Uterus (tissue), 4 donors: ENCODE measurements at places on chromosomes 11 and 22. TPM values are rescaled to one million over a fixed set of nuclear protein-coding genes. Genes with fewer than 3 reads are reported as not detected.

DNA sequence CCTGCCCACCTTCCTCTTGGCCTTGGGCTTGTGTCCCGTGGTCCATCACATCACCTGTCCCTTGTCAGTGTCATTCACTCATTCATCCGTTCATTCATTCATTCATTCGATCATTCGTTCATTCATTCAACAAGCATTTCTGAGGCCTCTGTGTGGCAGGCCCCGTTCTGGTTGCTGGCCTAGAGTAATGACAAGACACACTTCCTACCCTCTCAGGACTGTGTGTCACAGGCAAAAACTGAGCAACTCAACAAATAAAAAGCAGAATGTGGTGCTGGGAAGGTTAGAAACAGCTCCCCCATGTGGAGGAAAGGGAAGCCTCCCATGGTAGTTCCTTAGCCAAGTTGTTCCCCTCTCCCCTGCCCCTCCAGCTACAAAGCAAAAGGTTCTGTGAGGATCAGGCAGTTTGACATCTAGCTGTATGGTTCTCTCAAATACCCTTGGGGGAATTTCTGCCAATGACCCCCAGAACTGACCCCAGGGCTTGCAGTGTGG lies 1.6 kb upstream of the OMP start:
- no peaks in the 10 kb centered on the region for H3K36me3 ChIP-seq
- no peak overlapping the region for H3K4me3 ChIP-seq
- no peak for DNase-seq
- no peak overlapping the region for H3K27ac ChIP-seq
- H3K27me3 ChIP-seq, result no peaks in the 10 kb centered on the region

GRCh38 chr11:71245601-71246391 lies 6.6 kb downstream of the SHANK2 start:
- no peak overlapping the region for H3K4me3 ChIP-seq
- H3K27me3 ChIP-seq, result peaks cover 14% of the 10 kb centered on the region
- no peaks in the 10 kb centered on the region for H3K36me3 ChIP-seq
- H3K27ac ChIP-seq, result no peak overlapping the region
- no peak for DNase-seq

DNA sequence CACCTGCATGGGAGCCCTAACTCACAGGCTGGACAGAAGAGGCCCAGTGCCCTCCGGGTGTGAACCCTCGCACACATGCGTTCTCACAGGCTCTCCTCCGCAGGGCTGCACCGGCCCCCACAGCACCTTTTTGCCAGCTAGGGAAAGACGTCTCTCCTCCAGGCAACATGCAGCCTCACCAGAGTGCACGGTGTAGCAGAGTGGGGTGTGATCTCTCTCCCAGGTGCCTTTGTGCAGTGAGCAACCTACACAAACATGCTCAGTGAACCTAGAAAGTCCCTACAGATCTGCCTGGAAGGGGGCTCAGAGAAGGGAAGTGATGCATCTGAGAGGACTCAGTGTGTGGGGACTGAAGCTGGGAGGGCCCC lies 3.7 kb upstream of the CARNS1 start:
- H3K4me1 ChIP-seq, result no peaks in the 10 kb centered on the region
- no peak overlapping the region for H3K27ac ChIP-seq
- H3K36me3 ChIP-seq, result no peaks in the 10 kb centered on the region
- H3K4me3 ChIP-seq, result no peak overlapping the region
- peaks cover 20% of the 10 kb centered on the region for H3K27me3 ChIP-seq

B4GALNT4 gene
- 34.8 TPM for total RNA-seq

GRCh38 chr11:68870470-68870869 lies 28.8 kb upstream of the CPT1A start:
- DNase-seq, result no peak
- peak overlapping the region; percentile 57 for H3K27ac ChIP-seq
- H3K27me3 ChIP-seq, result no peaks in the 10 kb centered on the region
- H3K4me3 ChIP-seq, result peak overlapping the region; percentile 33
- no peaks in the 10 kb centered on the region for H3K36me3 ChIP-seq

- no peak overlapping the region for H3K27ac ChIP-seq
- H3K4me3 ChIP-seq, result no peak overlapping the region
- no peaks in the 10 kb centered on the region for H3K27me3 ChIP-seq
- H3K36me3 ChIP-seq, result no peaks in the 10 kb centered on the region
Measured at GRCh38 chr11:104060004-104060794, 23.8 kb downstream of the DDI1 start.

GRCh38 chr11:126061707-126062678 lies 673 bp downstream of the CDON start:
- peak overlapping the region; percentile 86 for H3K27ac ChIP-seq
- peak; percentile 46 for DNase-seq
- H3K36me3 ChIP-seq, result no peaks in the 10 kb centered on the region
- H3K4me1 ChIP-seq, result no peaks in the 10 kb centered on the region
- H3K27me3 ChIP-seq, result no peaks in the 10 kb centered on the region

DNA sequence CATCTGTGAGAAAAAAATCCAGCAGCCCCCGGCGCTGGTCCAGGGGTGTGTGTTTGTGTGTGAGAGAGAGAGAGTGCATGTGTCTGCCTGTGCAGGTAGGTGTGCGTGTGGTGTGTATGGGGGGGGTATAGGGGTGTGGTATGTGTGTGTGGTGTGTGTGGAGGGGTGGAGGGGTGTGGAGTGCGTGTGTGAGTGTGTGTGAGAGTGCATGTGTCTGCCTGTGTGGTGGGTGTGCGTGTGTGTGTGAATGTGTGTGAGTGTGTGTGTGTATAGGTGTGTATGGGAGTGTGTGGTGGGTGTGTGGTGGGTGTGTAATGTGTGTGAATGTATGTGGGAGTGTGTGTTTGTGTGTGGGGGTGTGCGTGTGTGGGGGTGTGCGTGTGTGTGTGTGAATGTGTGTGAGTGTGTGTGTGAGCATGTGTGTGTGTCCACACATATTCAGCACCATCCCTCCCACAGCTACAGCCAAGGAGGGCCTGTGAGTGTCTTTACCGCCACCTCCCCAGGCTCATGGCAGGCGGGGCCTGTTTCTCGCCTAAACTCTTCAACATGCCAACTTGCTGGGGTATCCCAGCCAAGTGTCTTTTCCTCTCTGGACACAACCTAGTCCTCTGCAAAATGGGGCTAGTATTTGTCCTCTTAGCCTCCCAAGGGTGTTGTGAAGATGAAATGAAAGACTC lies 11.9 kb downstream of the LMO1 start:
- H3K27ac ChIP-seq, result no peak overlapping the region
- DNase-seq, result no peak
- no peak overlapping the region for H3K4me3 ChIP-seq
- H3K27me3 ChIP-seq, result no peaks in the 10 kb centered on the region

DNA sequence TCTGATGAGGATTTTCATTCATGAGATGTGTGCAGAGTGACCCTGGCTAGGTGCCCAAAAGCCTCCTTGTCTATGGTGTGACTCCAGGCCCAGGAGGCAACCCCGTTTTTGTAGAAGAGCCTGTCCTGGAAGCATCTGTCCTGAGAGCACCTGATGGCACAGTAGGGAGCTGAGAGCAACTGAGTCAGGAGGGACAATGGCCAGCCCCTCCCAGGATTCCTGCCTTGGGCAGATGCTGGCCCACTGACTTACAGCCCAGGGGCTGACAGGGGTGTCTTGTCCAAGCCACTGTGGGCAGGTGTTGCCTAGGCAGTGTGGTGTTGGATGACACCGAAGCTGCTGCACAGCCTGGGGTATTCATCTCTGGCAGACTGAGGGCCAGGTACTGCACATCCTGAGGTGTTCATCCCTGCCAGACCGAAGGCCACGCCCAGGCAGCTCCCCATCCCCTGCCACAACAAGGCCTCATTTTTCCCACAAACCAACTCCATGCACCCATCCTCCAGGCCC lies 3.2 kb upstream of the RFPL2 start:
- no peaks in the 10 kb centered on the region for H3K4me1 ChIP-seq
- H3K36me3 ChIP-seq, result no peaks in the 10 kb centered on the region
- no peak overlapping the region for H3K27ac ChIP-seq
- H3K27me3 ChIP-seq, result no peaks in the 10 kb centered on the region
- DNase-seq, result no peak

DNA sequence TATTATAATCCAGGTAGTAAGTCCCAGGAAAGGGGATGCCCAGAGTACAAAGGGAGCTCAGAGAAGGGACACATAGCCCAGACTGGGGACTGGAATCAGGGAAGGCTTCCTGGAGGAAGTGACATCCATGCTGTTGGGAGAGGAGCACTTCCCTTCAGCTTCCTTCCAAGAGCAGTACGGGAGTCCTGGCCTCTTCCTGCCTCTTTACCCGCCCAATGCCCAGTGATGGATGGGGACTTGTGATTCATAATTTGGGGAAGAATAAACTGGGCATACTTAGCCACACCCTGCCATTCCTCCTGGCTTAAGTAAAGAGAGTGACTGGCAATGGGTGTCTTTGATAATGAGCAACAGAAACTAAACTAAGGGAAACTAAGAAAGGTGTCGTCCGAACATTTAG lies 11.5 kb downstream of the C11orf91 start:
- H3K4me1 ChIP-seq, result peaks cover 10% of the 10 kb centered on the region
- H3K27ac ChIP-seq, result peak overlapping the region; percentile 86
- no peaks in the 10 kb centered on the region for H3K27me3 ChIP-seq
- no peak overlapping the region for H3K4me3 ChIP-seq

DNA sequence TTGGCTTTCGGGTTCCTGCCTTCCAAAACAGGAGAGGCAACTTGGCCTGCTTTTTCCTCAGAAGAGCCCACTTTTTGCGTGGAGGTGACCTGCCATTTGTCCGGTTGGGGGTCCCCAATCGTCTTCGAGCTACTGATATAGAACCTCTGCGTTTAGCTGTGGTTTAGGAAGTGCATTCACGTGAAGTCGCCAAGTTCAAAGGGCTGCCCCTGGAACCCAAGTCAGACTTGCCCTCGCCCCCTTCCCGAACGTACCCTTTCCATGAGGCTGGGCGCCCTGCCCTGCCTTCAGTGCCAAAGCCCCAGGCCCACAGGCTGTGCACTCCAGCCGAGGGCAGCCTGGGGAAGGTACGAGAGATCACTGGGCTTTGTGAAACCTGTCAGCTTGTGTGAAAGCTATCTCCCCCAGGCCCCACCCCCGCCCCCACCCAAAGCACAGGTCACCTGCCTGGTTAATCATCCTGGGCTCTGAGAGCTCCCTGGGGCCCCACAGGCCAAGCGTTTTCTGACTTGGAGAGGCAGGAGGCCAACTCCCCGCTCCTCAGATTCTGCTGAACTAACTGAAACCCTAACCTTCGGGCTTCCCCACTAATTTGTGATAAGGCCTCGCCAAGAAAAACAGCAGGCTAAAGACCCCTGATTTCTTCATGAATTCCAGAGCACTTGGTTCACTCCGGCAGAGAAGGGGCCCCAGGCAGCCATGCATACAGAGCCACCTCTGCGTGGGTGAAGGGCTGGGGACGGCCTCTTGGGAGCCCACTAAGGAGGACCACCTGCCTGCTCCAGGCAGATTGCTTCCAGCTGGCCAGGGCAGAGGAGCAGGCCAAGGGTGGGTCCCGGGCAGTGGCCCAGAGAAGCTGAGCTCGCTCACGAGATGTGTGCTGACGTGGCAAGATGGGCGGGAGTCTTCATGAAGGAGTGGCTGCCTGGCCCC lies 25.8 kb upstream of the KCNQ1OT1 start:
- no peaks in the 10 kb centered on the region for H3K4me1 ChIP-seq
- H3K36me3 ChIP-seq, result no peaks in the 10 kb centered on the region

DNA sequence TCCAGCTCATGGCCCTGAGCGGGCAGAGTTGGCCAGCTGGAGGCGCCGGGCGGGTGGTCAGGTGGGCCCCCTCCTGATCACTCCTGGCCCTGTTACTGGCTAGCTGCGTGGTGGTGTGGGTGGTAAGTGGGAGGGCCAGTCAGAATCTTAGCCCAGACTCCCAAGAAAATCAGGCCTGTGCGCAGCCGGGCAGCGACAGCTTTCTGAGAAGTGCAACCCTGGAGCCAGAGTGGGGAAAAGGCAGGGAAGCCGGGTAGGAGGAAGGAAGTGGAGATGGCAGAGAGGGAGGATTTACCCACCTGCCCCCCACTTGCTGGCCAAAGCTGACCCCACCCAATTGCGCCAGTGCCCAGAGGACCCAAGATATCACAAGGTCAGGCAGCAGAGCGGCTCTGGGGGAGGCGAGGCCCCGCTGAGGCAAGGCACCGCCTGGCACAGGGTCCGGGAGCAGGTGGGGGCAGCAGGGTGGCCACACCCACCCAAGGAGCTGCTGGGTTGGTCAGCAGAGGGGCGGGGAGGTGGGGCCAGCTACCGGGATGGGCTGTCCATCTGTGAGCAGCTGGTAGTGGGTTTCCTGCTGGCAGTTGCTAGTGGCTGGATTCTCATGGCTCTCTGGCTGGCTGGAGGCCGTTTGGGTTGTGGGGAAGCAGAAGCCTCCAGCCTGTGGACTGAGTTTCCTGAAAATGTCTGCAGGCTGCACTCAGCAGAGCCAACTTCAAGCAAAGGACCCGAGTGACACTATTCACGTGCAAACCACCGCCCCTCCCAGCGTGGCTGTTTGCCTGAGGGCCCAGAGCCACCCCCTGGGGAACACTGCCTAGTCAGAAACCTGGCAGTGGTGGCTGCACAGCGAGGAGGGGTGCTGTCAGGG lies 196.4 kb downstream of the IGLL1 start:
- H3K36me3 ChIP-seq, result no peaks in the 10 kb centered on the region
- H3K4me1 ChIP-seq, result no peaks in the 10 kb centered on the region
- no peaks in the 10 kb centered on the region for H3K27me3 ChIP-seq
- DNase-seq, result no peak
- no peak overlapping the region for H3K27ac ChIP-seq

ELMOD1 gene
- total RNA-seq, result not detected

DNA sequence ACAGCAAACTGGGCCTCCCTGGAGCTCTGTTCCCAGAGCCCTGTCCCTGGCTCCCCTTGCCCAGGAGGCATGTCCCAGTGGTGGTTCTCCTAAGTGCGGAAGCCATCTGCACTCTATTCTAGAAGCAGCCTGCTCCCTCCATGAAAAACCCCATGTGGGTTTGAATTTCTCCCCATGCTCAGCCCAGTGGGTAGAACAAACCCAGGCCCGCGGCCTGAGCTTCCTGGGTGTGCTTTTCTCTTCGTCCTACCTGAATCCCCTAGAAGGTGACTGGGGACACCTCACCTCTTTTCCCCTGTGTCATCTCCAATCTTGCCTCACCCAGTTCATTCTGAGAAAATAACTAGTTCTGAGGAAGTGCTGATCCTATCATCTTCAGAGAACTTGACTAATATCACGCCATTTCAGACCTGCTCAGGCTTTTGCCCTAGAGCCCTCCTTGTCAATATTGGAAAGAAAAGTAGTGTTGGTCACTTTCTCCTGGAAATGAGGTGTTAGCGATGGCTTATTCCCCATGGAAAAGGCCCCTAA lies 15.9 kb downstream of the IL10RA start:
- H3K36me3 ChIP-seq, result no peaks in the 10 kb centered on the region
- no peak overlapping the region for H3K4me3 ChIP-seq
- H3K27me3 ChIP-seq, result no peaks in the 10 kb centered on the region
- DNase-seq, result no peak
- peak overlapping the region; percentile 74 for H3K27ac ChIP-seq
- no peaks in the 10 kb centered on the region for H3K4me1 ChIP-seq

FANCF gene
- total RNA-seq, result 2.3 TPM

- H3K4me1 ChIP-seq, result no peaks in the 10 kb centered on the region
- H3K27me3 ChIP-seq, result no peaks in the 10 kb centered on the region
- no peak overlapping the region for H3K27ac ChIP-seq
Measured at GRCh38 chr11:58940028-58940427, 740 bp downstream of the GLYATL1 start.

DNA sequence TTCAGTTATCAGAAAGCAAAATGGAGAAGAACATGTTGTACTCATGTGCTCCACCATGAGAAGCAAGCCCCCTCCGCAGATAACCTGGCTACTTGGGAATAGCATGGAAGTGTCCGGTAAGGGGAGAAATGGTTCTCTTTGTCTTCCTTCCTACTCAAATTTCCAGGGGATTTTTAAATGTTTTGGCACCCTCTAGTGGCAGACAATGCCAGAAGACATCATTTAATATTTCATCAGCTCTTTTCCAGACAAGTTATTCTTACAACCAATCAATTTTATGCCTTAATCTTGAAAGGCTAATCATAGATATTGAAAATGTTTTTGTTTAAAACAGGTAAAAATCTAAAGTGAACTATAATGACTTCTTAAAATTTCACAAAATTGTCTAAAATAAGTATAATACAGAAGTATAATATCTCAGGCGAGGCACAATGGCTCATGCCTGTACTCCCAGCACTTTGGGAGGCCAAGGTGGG lies 15.7 kb downstream of the CRTAM start:
- no peak overlapping the region for H3K27ac ChIP-seq
- no peak overlapping the region for H3K4me3 ChIP-seq
- H3K4me1 ChIP-seq, result no peaks in the 10 kb centered on the region
